Hematopoietic multipotent progenitor cell treated with erythropoietin and hydrocortisone succinate and interleukin-3 and kit ligand, for 4 days (in vitro differentiated cells): ENCODE measurements at places on chromosomes 7 and 10.
A peak's percentile ranks its signal among the peaks of the same experiment; 100 is the strongest.

DNA sequence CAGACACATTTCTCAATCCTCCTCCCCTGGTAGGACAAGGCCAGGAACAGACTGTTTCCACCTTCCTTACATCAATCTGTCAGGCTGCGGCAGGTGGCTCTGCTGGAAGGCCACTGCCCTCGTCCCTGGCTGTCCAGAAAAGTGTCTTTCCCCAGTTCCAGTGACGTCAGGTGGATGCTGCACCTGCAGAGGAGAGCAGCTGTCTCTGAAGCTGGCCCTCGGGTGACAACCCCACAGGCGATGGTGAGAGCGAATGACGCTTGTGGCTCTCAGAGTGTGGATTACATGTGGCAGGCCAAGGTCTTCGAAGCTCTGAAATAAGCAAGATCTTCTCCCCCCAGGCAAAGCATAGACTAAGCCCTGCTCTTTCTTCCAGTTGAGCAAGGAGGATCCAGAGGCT, 146.9 kb upstream of the RET start:
- DNase-seq = no peak

DNA sequence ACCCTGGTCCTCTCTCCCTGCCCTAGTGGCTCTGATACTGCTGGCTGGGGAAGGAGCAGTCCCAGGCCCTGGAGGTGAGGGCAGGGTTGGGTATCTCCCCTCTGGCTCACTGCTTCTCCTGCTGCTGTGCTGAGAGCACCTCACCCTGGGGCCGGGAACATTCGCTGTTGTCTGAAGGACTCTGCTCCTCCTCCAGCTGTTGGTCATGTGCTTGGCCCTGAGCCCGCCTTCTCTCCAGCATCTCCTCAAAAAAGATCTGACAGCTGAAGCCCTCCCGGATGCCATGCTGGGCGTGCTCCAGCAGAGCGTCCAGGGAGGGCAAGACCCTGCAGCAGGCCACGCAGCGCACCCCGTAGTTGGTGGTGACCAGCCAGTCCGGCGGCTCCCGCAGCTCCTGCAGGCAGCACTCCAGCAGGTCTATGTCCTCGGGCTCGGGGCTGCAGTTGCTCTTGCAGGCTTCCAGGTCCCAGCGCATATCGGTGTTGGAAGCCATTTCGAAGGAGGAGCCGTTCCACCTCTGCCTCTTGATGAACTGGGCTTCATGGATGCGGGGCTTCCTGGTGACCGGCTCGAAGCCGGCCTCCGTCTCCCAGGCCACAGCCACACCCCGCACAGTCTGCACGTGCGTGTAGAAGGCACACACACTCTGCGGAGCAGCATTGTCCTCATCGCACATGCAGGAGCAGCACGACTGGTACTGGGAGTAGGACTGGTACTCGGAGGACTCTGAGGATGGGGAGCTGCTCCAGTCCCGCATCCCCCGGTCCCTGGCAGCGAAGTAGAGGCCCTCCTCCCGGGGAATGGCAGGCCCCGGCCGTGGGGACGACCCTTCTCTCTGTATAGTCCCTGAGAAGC, 2.1 kb downstream of the FAM170B start:
- no peak for DNase-seq

- no peak for DNase-seq
Observed at GRCh38 chr7:18655912-18656311, 160.4 kb downstream of the HDAC9 start.

GRCh38 chr10:34584164-34584563, 230.9 kb downstream of the PARD3 start:
- DNase-seq = no peak

GRCh38 chr7:7630626-7631329, 9.8 kb upstream of the UMAD1 start:
- no peak for DNase-seq

DNA sequence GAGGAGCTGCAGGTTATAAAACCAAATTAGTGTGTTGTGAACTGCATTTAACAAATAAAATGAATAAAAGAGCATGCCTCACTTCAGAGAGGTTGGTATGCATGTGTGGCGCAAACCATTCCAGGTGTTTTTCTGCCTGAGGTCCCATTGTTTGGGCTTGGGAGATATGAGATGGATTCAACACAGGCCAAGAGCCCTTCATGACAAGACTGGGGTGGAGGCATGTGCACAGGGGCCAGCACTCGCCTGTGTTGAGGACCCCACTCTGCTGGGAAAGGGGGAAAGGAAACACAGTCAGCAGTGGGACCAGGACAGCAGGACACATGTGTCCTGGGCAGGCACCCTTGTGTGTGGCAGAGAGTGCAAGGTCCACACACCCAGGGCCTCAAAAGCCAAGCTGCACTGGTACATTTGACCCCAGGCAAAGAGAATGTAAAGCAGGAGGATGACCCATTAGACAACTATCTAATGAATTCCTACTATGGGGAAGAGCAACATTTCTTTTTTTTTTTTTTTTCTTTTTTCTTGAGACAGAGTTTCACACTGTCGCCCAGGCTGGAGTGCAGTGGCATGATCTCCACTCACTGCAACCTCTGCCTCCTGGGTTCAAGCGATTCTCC, 9.2 kb upstream of the SLC18A3 start:
- DNase-seq = no peak

DNA sequence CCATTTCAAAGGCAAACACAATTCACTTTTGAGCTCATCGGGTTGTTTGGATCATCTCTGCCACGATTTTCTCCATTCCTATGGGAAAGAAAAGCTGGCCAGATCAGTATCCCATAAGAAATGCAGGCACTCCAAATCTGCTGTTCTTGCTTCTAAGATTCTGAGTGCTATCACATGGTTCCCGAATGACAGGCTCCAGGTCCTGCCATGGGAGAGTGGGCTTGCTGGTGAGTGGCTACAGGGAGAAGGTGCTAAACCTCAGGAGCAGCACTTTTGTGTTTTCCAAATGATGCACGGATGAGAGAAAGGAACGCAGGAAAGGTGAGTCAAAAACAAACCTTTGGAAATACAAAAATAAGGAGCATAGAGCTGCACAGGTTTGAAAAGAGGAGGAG, 32.1 kb downstream of the MTURN start:
- DNase-seq = no peak

- DNase-seq = peak; percentile 87
Observed at GRCh38 chr7:77759294-77759889, 38.8 kb downstream of the TMEM60 start.

DNA sequence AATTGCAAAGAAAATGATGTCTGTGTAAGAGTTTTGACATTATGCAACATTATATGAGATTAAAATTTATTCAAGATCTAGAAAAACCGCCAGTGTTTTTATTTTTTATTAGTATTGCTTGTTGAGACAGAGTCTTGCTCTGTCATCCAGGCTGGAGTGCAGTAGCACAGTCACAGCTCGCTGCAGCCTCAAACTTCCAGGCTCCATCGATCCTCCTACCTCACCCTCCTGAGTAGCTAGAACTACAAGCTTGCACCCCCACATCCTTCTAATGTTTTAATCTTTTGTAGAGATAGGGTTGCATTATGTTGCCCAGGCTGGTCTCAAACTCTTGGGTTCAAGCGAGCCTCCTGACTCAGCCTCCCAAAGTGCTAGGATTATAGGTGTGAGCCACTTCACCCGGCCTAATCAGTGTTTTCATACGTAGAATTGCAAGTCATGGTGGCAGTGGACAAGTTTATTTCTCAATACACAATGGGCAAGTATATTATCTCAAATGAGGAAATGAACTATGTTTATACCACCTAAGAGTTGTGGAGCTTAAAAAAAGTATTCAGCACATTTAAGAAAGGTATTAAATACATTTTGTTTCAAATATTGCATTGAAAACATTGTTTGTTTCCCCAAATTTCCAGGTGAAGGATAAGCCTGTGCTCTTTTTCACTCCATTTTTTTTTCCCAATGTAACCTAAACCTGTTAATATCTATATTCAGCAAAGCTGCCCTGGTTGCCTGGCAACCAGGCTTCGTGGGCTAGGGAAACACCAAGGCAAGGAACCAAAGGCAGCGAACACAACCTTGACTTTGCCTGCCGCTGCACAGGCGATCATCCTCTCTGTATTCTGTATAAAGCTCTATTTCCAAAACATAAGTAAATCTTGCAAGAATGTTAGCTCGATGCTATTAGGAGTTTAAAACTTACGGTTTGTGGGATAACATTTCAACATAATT, 163.9 kb downstream of the CACNB2 start:
- DNase-seq = peak; percentile 64

GRCh38 chr10:120755771-120756170, 95.4 kb upstream of the WDR11 start:
- DNase-seq = peak; percentile 15

GRCh38 chr7:54615-55014, 137.8 kb upstream of the FAM20C start:
- no peak for DNase-seq

- DNase-seq = no peak
Observed at GRCh38 chr10:110815354-110816004, 56.2 kb upstream of the PDCD4 start.

DNA sequence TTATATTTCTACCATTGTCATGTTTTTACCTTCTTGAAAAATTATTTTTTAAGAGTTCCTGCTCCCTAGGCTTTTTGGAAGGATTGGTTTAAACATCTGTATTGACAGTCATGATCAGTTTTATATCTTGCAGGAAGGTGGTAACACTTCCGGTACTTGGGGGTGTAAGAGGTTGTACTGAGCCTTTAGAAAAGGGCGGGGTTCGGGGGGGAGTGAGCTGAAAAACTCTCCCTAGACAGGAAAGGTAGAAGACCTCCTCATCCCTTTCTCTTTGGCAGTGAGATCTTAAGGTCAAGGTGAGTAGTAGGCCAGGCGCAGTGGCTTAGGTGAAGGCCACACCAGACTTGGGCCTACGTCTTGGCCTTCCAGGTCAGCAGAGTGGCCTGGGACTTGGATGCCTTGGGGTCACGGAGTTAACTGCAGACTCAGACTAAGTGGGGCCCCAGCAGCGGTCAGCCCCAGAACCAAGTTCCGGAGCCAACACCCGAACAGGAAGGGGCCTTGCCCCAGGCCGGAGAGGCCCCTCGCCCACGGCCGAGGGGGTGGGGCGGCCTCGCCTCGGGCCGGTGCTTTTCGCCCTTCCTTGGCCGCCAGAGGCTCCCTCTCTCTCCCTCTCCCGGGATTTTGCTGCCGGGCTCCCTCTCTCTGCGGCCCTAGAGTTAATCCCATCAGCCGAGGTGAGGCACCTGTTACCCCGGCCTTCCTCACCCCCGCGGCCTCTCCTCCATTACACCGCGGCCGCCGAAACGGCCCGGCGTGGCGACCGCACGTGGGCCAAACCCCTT, at the start of gene PPP1R9A:
Gene PPP1R9A (plus strand): TSS at position 569 of the 785 bp plus-strand sequence. CDS start 2,520 bp downstream, outside the sequence.
- DNase-seq = peak; percentile 35

DNA sequence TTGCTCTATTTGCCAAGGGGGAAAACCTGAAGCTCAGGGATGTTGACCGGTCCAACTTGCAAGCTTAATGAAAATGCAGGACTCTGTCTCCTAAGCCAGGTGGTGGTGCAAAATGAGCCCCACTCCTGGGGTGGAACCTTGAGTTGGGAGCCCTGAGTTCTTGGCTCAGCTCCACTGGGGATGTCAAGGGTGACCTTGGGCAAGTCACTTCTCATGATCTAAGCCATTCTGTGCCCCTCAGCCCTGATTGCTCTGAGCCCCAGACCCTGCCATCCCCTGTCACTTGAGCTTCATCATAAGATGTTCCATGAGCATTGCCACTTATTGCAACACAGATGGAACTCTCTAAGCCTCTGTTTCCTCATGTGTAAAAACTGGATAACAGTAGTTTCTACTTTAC, 33.9 kb downstream of the MYL10 start:
- DNase-seq = no peak

- no peak for DNase-seq
Observed at GRCh38 chr7:143458681-143459080, 15.4 kb downstream of the TAS2R60 start.
